ENCODE measurements at places on chromosomes 11 and 22.

DNA sequence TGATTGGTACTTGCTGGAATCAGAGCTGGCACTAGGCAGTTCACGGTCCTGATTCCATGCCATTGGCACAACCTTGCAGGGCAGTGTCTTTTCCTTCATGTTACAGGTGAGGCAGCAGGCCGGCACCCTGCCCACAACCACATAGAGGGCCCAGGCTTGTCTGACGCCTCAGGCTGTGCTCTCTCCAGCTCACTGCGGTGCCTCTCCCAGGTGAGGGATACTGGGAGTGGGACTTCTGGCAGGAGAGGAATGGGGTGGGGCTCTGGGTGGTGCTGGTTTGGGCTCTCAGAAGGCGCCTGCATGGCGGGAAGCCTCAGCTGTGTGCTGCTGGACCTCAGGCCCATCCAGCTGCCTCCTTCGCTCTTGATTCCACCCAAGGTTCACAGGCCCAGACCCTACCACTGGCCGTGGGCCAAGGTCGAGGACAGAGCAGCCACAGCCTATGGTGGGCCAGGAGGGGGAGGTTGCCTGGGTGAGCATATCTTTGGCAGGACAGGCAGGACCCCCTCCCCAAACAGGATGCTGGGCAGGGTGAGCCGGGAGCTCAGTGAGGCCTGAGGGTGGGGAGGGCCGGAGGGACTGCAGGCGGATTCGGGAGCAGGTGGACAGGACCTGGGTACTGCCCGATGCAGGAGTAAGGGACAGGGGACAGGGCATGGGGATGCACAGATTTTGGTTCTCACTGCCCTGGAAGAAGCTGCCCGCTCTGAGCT is 7.0 kb upstream of the MPPED1 start:
- no peak for DNase-seq

GRCh38 chr11:55357560-55358184 is 10.1 kb upstream of the OR4A15 start:
- DNase-seq, result no peak

- DNase-seq, result no peak
These were observed 13.7 kb upstream of the NNMT start for GRCh38 chr11:114282488-114282887.

- no peak for DNase-seq
These were observed 30.1 kb upstream of the CARS1 start for GRCh38 chr11:3087373-3087772.

- DNase-seq, result no peak
These were observed 133.7 kb downstream of the RCN1 start for GRCh38 chr11:32224580-32224979.

DNA sequence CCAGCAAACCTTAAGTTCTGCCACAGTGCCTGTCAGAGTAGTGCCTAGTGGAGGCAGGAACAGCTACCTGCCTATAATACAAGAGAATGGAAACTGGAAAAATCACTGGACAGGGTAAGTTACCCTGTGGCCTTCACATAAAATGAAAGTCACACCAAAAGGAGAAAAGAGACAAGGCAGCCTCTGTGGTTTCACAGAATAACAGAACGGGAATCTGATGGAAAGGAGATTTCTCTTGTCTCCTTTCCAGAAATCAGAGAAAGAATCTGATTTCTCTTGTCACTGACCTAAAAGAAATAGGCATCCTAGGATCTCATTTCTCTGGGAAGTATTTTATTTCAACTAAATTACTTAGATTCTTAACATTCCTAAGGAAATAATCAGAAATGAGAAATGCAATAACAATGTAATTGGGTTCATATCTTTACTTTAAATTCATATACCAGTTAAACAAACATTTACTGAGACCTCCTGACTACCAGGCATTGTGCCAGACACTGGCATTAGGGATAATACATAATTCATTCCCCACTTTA is 41.6 kb downstream of the PRCP start:
- DNase-seq, result no peak

GRCh38 chr11:110525883-110526282 is 96.1 kb downstream of the FDX1 start:
- no peak for DNase-seq

DNA sequence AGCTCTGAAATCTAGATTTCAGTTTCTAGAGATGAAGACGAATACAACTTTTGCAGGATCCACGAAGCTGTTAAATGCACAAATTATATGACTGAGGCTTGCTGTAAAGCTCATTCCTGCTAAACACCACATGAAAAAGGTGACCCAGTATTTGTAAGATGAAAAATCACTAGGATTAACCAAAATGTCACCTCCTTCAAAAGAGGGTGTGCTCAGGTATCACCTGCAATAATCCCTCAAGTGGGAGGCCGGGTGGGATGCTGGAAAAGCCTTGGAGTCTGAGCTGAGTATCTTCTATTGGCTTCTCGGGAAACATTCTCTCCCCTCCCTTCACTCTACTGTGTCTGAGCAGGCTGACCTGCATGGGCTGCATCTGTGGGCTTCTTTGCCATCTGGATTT is 195.8 kb downstream of the NELL1 start:
- no peak for DNase-seq

DNA sequence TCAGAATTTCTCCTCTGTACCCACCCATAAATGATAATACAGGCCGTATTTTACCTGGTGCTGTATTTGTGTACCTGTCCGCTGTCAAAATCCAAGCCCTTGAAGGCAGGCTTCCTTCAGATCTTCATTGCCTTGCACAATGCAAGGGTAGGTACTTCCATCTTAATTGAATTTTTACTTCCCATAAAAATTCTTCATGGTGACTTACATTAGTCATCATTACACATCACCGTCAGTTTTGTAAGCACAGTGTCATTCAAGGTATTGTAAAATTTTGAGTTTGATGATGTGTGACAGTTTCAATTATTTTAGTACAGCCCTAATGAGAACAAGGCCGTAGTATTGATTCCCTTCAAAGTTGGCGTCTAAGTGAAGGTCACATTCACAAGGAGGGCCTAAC is 770 bp upstream of the TSG101 start:
- no peak for DNase-seq

DNA sequence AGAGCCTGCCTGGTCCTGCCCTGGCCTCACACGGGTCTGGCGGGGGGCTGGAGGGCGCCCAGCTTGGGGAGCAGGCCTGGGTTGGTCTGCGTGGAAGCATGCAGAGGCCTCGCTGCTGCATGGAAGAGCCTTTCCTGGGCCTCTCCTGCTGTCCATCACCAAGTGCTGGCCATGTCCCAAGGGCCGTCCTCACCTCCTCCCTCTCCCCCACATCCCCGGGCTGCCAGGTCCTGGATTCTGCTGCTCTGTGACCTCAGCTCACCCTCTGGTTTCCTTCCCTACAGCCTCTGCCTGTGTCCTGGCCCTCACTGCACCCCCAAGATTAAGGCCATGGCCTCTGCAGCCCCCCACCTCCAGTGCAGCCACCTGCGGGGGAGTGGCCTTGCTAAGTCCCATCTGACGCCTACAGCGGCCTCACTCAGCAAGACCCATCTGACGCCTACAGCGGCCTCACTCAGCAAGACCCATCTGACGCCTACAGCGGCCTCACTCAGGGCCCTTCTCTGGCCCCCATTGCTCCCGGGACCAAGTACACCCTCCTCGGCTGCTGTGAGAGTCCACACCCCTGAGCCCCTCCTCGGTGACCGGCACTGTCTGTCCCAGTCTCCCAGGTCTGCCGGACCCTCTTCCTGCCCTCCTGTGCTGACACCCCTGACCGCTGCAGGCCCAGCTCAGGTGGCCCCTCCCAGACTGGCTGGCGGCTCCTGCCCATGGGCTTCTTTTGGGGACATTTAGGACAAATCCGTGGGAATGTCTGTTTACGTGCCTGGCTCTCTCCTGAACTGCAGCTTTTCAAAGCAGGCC is 119.5 kb upstream of the B3GAT1 start:
- DNase-seq, result no peak

DNA sequence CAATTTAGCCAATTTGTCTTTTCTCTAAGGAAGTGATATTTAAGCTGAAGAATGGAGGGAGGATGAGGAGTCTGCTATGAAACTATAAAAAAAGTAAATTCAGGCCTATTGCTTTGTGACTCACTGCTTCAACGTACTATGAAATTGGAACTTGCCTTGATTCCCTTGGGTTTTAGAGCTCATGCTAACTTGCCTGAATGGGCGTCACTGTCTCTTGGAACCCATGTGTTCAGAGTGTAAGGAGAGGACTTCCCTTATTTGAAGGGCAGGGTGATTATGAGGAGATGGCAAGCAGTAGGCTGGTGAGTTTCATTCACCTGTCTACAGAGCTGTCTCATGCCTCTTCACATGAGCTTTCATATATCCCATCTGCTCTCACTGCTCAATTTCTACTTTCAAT is 28.7 kb upstream of the WT1 start:
- DNase-seq, result no peak

DNA sequence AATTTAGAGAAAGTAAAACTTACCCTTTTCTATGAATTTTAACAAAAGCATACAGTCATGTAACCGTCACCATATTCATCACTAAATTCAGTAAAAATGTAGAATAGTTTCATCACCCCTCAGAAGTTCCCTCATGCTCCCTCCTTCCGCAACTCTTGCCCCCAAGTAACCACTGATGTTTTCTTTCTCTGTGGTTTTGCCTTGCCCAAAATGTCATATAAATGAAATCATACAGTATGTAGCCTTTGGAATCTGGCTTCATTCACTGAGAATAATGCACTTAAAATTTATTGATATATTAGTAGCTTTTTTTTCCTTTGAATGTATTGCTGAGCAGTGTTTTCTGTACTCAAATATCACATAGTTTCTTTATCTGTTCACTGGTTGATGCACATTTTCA is 60.1 kb downstream of the DCUN1D5 start:
- no peak for DNase-seq
